ENCODE measurements at places on chromosomes 13 and 19.

- DNase-seq = peak; percentile 33
These were observed at the start of gene ATP12A for GRCh38 chr13:24680258-24680920. Gene ATP12A, plus strand, starts transcription at chr13:24680408. Its CDS starts 336 bp downstream, at chr13:24680744.

GRCh38 chr19:3365836-3366752 is at the start of gene NFIC:
Gene NFIC, plus strand, starts transcription at chr19:3366583. Its CDS starts 54 bp downstream, at chr19:3366637.
- no peak for DNase-seq

DNA sequence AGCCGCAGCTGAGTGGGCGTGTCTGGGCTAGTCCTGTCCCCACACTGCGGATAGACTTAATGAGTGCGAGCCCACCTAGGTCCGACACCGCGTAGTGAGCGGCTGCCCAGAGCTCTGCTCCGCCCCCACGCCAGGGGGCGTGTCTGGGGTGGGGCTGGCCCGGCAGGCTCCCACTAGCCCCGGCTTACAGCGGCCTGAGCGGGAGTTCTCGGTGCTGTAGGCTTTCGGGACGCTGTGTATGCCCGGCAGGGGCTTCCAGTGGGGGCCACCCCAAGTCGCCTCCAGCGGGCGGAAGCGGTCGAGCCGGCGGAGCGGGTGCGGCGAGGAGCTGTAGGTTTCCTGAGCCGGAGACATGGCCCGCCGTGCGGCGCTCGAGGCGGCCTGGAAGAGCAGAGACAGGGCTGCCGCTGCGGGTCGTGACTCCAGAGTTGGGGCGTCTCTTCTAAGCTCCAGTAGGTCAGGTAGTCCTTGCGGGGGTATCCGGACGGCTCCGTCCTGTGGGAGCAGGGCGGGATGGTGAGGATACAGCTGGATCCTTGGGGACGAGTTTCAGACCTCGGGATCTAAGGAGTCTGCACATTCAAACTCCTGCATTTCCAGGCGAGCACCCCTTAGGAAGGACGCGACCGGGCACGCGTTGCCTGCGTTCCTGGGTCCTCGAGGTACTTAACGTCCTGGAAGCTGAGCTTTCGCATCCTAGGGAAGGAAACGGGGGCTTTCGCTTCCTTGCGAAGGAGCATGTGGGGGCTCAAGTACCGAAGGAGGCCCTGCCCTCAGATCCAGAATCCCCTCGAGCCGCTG is 1.2 kb downstream of the CGB7 start:
- peak; percentile 80 for DNase-seq

DNA sequence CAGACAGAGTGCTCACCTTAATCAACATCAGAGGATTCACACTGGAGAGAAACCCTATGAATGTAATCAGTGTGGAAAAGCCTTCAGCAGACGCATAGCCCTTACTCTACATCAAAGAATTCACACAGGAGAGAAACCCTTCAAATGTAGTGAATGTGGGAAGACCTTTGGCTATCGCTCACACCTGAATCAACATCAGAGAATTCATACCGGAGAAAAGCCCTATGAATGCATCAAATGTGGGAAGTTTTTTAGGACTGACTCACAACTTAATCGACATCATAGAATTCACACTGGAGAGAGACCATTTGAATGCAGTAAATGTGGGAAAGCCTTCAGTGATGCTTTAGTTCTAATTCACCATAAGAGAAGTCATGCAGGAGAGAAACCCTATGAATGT is 18.3 kb downstream of the ZNF527 start:
- DNase-seq = no peak

DNA sequence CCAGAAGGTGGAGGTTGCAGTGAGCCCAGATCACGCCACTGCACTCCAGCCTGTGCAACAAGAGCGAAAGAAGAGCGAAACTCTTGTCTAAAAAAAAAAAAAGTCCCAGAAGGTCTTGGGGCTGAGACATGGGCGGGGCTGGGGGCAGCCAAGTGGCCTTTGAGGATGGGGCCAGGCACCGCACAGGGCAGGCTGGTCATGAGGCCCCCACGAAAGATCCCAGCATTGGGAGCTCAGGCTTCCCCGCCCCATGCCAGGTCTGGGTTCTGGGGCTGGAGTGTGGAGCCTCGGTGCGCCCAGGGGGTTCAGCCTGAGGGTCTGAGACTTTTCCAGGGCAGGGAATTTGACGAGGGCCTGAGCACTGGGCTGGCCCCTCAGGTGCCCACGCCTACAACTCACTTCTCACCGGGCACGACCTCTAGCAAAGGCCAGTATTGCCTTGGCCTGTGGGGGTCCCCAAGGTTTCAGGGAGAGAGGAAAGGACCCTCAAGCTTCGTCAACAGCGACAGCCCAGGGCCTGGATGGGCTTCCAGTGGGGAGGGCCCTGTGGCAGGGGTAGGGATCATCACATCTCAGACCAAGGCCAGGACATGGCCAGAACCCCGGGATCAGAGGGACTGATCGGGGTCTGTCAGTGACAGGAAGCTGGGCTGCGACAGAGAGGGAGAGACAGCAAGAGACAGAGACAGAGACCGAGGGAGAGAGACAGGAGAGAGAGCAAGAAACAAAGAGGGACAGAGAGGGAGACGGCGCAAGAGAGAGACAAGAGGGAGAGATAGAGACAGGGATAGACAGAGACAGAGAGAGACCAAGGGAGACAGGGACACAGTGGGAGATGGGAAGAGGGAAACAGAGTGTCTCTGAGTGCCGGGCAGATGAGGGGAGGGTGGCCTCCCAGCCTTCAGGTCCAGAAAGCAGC is 7.5 kb upstream of the MEX3D start:
- DNase-seq = no peak

Data from germinal center (tissue), 1 donor.